ENCODE measurements at places on chromosomes 3 and 15. TPM values are rescaled to one million over a fixed set of nuclear protein-coding genes. Genes with fewer than 3 reads are reported as not detected.

- no peak for DNase-seq
Observed at GRCh38 chr15:53453253-53454105, 306.0 kb downstream of the WDR72 start.

- peak; percentile 93 for DNase-seq
Observed at GRCh38 chr3:185549122-185549521, 3.3 kb downstream of the LIPH start.

DNA sequence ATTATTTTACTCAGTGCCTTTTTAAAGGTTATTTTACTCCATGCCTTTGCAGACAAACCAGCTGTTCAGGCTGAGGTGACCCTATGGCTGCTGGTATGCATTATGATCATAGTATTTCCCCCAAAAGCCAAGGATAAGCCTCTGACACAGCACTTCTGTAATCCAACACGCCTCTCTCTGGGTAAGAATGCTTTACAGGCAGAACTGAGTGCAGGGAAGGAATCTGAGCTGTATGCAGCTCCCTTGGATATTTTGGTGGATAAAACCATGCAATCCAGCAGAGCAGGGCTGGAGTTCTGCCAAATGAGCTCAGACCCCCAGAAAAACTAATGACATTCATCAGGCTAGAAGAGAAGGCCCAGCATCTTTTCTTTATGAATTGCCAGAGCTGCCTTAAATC lies 11.7 kb upstream of the MAP1A start:
- DNase-seq: no peak

GRCh38 chr15:93072011-93072410 lies 17.0 kb downstream of the RGMA start:
- no peak for DNase-seq

GRCh38 chr3:72894976-72895552 lies 7.2 kb downstream of the GXYLT2 start:
- no peak for DNase-seq

DNA sequence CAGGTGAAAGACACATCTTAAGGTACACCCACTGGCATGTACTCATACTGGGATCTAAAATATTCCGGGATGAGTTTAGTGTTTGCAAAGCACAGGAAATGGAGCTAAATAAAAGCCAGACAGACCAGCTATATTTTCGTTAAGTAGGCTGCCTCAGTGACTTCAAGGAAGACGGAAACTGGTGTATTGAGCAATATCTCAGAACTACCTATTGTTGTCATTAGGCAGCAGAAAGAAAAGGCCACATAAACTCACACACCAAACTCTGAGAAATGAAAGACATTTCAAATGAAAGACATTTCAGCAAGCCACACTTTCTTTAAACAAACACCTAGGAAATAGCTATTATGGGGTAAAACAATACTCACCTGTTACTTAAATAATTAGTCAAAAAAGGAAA lies 761.7 kb upstream of the SEMA6D start:
- DNase-seq: no peak

GRCh38 chr3:126985132-126985985 lies 2.4 kb downstream of the PLXNA1 start:
- no peak for DNase-seq

- DNase-seq: no peak
Observed at GRCh38 chr3:9254764-9255163, 5.3 kb upstream of the SRGAP3 start.

- DNase-seq: no peak
Observed at GRCh38 chr15:65761210-65761926, 30.7 kb downstream of the DENND4A start.

DNA sequence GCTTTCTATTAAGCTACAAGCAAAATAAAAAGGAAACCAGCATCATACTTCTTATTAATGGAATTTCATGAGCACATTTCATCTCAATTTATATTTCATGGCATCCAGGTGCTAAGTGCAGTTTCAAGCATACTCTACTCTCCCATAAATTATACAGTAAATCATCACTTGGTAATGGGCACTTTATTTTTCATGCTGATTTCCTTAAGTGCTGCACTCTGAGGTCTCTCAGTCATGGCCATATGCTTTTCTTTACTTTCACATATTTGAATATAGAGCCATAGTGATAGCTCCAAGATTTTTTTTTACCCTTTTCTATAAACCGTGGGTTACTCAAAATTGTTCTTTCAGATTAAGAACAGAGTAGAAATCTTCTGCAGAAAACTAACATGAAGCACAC lies 1505.7 kb upstream of the CADM2 start:
- DNase-seq: no peak

- DNase-seq: no peak
Observed at GRCh38 chr3:13210221-13210975, 137.2 kb upstream of the IQSEC1 start.

GRCh38 chr3:41581700-41582099 lies 380.2 kb downstream of the ULK4 start:
- no peak for DNase-seq

DNA sequence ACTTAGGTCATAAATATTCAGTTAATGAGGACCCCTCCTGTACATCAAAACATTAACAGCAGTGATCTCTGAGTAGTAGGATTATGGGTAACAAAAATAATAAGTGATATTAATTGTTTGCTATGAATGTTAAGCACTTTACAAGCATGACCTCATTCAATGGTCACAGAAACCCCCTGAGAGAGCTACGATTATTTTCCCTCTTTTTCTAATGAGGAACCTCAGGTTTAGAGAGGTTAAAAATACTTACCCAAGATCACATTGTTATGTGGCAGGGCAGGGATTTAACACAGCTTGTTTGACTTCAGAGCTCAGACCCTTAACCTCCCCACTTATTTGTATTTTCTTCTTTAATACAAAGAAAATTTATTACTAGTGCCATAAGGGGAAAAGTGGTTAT lies 228.2 kb downstream of the TBL1XR1 start:
- no peak for DNase-seq

DNA sequence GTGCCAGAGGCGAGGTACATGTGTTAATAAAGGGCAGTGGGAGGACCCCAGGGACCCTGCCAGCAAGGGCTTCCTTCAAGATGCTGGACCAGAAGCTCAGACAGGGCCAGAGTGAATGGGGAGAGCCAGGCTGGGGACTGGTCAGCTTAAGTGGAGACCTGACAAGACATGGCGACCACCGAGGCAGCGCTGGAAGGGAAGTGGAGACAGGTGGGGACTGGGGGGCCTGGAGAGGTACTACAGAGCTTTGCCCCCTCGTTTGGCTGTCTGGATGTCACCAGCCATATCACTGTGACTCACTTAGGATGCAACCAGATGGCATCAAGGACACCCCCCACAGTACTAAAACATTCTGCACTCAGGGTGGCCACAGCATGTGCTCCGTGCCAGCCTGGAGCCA lies 97.9 kb downstream of the ADCY5 start:
- no peak for DNase-seq

DNA sequence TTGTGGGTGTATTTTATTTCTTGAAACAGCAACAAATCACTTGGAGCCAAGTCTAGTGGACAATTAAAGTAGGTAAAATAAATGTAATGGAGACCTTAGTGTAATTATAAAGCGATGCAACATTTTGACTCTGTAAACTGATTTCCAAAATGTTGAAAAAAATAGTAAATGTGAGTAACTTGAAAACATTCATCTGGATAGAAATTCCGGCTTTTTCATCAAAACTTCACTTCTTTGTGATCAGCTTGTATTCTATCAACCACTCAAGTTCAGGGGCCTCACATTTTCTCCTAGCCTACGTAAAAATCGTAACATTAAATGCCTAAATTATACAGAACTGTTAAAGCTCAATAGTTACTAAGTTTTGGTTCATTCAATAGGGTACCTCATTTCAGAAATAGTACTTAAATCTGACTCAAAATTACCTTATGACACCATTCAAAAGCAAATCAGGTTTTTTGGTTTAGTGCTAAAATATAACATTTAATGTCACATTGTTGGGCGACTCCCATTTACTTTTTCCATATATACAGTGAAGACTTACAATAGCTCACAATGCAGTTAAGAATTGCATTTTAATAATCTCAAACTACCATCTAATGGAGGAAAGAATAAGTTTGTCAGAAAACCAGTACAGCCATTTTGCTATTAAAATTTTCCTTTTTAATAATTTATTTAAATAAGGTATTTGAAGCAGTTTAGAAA lies 12.7 kb downstream of the CCNL1 start:
- DNase-seq: no peak

Gene TEX9
- 4.9 TPM for total RNA-seq

Gene CSPG5
- 0.10 TPM for total RNA-seq

Gene NFKBIZ
- total RNA-seq: 15.9 TPM

Gene ACKR4
- 0.31 TPM for total RNA-seq

Gene SCAPER
- total RNA-seq: 5.4 TPM

Gene MYEF2
- 7.9 TPM for total RNA-seq

Gene TUSC7
- total RNA-seq: not detected
